ENCODE measurements at places on chromosomes 13 and 19. TPM values are rescaled to one million over a fixed set of nuclear protein-coding genes. Genes with fewer than 3 reads are reported as not detected.

- no peak for DNase-seq
- H3K4me3 ChIP-seq: no peak overlapping the region
- no peaks in the 10 kb centered on the region for H3K4me1 ChIP-seq
Measured at GRCh38 chr13:111595791-111596190, 275.3 kb downstream of the TEX29 start.

Gene FFAR1
- total RNA-seq: 0.43 TPM

DNA sequence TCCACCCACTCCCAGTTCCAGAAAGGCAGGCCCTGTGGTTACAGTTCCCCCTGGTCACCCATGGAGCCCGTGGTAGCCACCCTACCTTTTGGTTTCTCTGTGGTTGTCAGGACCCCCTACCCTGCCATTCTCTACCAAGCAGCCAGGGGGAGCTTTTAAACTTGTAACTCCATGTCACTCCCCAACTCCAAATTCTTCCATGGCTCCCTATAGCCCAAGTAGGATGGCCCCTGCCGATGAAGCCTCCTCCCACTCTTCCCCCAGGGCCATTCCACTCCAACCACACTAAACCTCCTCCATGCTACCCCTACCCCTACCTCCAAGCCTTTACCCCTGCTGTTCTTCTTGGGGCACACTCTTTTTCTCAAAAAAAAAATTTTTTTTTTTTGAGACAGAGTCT, 2.2 kb downstream of the S1PR2 start:
- DNase-seq: no peak
- H3K27ac ChIP-seq: peak overlapping the region; percentile 58
- H3K4me1 ChIP-seq: peaks cover 32% of the 10 kb centered on the region
- H3K36me3 ChIP-seq: peaks cover 5% of the 10 kb centered on the region
- H3K27me3 ChIP-seq: no peaks in the 10 kb centered on the region
- H3K4me3 ChIP-seq: peak overlapping the region; percentile 90

GRCh38 chr13:57925250-57925649, 293.7 kb downstream of the PCDH17 start:
- no peak overlapping the region for H3K27ac ChIP-seq
- no peaks in the 10 kb centered on the region for H3K4me1 ChIP-seq
- H3K4me3 ChIP-seq: no peak overlapping the region
- DNase-seq: no peak
- no peaks in the 10 kb centered on the region for H3K27me3 ChIP-seq
- no peaks in the 10 kb centered on the region for H3K36me3 ChIP-seq

- no peak overlapping the region for H3K27ac ChIP-seq
- H3K27me3 ChIP-seq: no peaks in the 10 kb centered on the region
- peak overlapping the region; percentile 54 for H3K4me3 ChIP-seq
- peak; percentile 67 for DNase-seq
- no peaks in the 10 kb centered on the region for H3K36me3 ChIP-seq
Measured at GRCh38 chr13:30673669-30674521, 56.2 kb downstream of the USPL1 start.

DNA sequence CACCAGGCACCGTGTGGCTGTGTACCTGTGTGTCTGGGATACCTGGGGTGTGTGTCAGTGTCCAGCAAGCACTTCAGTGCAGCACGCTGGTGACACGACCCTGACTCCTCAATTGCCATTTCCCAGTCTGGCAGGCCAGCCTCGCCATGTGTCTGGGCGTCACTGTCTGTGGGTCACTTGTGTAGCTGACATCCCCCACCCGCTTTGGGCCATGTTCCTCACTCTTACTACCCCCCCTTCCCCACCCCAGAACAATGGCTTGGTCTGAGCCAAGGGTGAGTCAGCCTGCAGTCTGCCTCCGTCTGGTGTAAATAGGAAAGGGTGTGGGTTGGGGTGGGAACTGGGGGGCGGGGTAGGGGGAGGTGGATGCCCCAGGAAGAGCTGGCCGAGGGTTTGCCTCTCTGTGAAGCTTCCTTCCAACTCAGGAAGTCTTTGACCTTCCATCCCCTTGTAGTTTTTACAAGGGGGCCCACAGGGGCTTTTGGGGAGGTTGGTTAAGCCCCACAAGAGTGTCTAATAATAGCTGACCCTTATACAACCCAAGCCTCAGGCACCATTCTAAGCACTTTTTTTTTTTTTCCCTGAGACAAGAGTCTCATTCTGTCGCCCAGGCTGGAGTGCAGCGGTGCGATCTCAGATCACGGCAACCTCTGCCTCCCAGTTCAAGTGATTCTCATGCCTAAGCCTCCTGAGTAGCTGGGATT, 17.6 kb downstream of the NOVA2 start:
- peaks cover 2% of the 10 kb centered on the region for H3K27me3 ChIP-seq
- no peak overlapping the region for H3K27ac ChIP-seq
- peaks cover 5% of the 10 kb centered on the region for H3K4me1 ChIP-seq
- H3K36me3 ChIP-seq: no peaks in the 10 kb centered on the region

Gene CYP4F2
- total RNA-seq: 1.1 TPM

GRCh38 chr19:16207490-16208025, 9.8 kb downstream of the AP1M1 start:
- H3K36me3 ChIP-seq: peaks cover 10% of the 10 kb centered on the region
- H3K27ac ChIP-seq: no peak overlapping the region
- no peak overlapping the region for H3K4me3 ChIP-seq
- peaks cover 11% of the 10 kb centered on the region for H3K4me1 ChIP-seq
- no peak for DNase-seq

DNA sequence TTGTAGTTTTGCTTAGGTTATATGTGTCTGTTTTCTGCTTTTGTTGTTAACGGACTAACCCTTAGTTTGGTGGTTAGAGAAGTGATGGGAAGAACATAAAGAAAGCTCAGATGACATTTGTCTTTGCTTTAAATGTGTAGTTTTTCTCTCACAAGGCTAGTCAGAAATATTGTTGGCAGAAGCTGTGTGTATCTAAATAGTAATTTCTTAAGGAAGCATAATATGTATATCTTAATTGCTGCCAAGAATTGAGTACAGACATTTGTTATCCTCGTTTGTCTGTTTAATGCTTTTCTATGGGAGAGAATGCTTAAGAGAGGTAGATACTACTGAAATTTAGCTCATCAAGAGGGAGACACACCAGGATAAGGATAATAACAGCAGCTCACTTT, 2.7 kb downstream of the RGCC start:
- H3K27me3 ChIP-seq: peaks cover 7% of the 10 kb centered on the region
- H3K36me3 ChIP-seq: no peaks in the 10 kb centered on the region
- H3K4me1 ChIP-seq: peaks cover 62% of the 10 kb centered on the region
- no peak for DNase-seq
- H3K4me3 ChIP-seq: no peak overlapping the region

DNA sequence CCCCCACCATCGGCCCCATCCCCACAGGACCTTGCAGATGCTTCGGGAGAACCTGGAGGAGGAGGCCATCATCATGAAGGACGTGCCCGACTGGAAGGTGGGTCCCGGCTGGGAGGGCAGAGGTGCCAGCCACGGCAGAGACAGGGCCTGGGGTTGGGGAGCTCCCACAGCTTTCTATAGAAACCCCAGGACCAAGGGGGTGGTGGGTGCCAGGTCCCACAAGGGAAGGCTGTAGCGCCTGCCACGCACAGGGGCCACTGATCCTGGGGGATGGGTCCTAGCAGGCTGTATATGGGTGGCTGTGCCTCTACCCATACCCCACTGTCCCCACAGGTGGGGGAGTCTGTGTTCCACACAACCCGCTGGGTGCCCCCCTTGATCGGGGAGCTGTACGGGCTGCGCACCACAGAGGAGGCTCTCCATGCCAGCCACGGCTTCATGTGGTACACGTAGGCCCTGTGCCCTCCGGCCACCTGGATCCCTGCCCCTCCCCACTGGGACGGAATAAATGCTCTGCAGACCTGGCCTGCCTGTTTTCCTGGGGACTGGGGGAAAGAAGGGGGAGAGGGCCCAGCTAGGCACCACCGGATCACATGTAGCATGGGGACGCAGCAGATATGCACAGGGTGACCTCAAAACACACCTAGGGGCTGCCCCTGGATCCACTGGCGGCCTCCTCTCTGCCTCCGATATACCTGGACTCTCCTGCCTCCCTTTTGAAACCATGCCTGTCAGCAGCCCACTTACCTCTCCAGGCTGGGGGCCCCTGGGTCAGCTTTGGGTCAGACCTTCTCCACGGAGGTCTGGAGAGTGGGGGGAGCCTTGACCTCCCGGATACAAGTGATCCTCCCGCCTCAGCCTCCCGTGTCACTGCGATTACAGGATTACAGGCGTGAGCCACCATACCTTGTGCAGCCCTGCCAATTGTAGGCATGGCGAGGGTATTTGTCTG, 761 bp upstream of the YJEFN3 start:
- H3K4me3 ChIP-seq: no peak overlapping the region
- H3K27ac ChIP-seq: no peak overlapping the region
- peaks cover 34% of the 10 kb centered on the region for H3K4me1 ChIP-seq
- H3K27me3 ChIP-seq: no peaks in the 10 kb centered on the region
- H3K36me3 ChIP-seq: peaks cover 23% of the 10 kb centered on the region
- DNase-seq: no peak

DNA sequence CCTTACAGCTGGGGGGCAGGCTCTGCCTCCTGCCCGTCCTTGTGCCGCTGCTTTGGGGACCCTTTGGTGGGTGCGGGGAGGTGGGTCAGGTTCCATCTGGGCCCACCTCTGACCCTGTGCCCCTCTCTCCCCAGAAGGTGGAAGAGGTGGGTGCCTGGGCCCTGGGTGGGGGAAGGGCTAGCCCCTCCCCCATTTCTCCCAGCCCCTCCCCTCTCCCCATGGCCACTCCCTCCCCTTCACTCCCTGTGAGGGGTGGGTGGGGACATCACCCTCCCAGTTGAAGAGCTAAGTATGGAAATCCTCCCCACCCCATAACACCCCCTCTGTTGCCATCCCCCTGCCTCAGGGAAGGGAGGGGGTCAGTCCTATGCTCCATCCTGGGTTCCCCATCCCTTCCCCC, 14.2 kb downstream of the ARHGEF1 start:
- H3K27me3 ChIP-seq: no peaks in the 10 kb centered on the region
- H3K36me3 ChIP-seq: peaks cover 9% of the 10 kb centered on the region
- H3K4me1 ChIP-seq: no peaks in the 10 kb centered on the region
- DNase-seq: no peak
- no peak overlapping the region for H3K27ac ChIP-seq

- H3K36me3 ChIP-seq: no peaks in the 10 kb centered on the region
- no peak overlapping the region for H3K4me3 ChIP-seq
- no peaks in the 10 kb centered on the region for H3K27me3 ChIP-seq
- H3K4me1 ChIP-seq: no peaks in the 10 kb centered on the region
- no peak overlapping the region for H3K27ac ChIP-seq
- DNase-seq: no peak
Measured at GRCh38 chr13:84951128-84951527, 848.1 kb downstream of the SLITRK6 start.

- H3K4me3 ChIP-seq: peak overlapping the region; percentile 86
- H3K27me3 ChIP-seq: no peaks in the 10 kb centered on the region
- DNase-seq: no peak
- H3K36me3 ChIP-seq: no peaks in the 10 kb centered on the region
Measured at GRCh38 chr19:39679791-39680168, 24.1 kb downstream of the LGALS16 start.

Gene DNMT1
- 238 TPM for total RNA-seq

Gene ZNF135
- not detected for total RNA-seq

DNA sequence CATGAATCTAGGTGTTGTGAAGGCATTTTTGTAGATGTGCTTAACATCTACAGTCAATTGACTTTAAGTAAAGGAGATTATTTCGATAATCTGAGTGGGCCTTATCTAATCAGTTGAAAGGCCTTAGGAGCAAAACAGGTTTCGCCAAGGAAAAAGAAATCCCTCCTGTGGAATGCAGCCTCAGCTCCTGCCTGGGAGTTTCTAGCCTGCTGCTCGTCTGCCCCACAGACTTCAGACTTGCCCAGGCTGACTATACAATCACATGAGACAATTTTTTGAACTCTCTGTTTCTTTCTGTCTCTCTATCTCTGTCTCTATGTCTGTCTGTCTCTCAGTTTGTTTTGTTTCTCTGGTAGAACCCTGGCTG, 312.5 kb downstream of the OLFM4 start:
- H3K4me1 ChIP-seq: no peaks in the 10 kb centered on the region
- no peak overlapping the region for H3K4me3 ChIP-seq
- H3K27ac ChIP-seq: no peak overlapping the region
- no peaks in the 10 kb centered on the region for H3K36me3 ChIP-seq

DNA sequence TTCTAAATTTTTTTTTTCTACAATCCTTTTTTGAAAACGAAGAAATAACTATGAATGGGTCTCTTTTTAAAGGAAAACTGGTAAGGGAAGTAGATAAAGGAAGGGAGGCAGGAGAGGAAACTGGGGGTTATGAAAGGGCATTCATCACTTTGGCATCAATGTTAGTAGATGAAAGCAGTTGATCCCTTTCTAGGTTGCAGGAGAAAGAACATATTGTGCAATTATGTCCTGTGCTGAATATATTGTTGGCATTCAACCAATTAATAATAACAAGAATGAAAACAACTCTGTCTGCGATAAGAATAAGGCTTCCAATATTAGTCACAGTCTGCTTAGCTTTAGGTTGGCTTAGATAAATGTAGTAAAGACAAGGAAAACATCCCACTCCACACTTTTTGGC, 796.8 kb upstream of the KLHL1 start:
- H3K4me3 ChIP-seq: no peak overlapping the region
- no peaks in the 10 kb centered on the region for H3K4me1 ChIP-seq
- H3K27ac ChIP-seq: no peak overlapping the region
- no peaks in the 10 kb centered on the region for H3K27me3 ChIP-seq

Gene GTF2F1
- 61.7 TPM for total RNA-seq

DNA sequence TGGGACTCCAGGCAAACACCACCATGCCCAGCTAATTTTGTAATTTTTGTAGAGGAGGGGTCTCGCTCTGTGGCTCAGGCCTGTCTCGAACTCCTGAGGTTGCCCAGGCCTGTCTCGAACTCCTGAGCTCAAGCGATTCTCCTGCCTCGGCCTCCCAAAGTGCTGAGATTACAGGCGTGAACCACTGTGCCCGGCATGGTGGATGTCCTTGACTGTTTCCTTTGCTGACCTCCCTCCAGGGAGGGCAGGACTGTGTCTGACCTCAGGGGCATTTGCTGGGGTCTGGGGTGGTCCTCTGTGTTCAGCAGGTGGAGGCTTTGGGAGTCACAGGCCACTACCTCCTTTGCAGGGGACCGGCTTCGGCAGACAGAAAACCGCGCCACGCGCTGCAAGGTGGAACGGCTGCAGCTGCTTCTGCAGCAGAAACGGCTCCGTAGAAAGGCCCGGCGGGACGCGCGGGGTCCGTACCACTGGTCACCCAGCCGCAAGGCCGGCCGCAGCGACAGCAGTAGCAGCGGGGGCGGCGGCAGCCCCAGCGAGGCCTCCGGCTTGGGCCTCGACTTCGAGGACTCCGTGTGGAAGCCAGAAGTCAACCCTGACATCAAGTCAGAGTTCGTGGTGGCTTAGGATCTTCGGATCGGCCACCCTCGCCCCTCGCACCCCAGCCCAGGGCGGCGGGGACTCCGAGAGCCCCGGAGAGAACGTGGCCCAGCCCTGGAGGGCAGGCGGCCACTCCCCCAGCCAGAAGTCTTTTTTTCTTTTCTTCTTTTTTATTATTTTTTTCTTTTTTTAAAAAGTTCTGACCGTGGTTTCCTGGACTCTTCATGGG, 8.5 kb downstream of the MIDN start:
- DNase-seq: no peak
- H3K27ac ChIP-seq: no peak overlapping the region
- no peak overlapping the region for H3K4me3 ChIP-seq
- peaks cover 14% of the 10 kb centered on the region for H3K36me3 ChIP-seq
- H3K4me1 ChIP-seq: peaks cover 27% of the 10 kb centered on the region
- no peaks in the 10 kb centered on the region for H3K27me3 ChIP-seq

All from GM12878 (cell line).